ENCODE measurements at places on chromosomes 16 and 17.

DNA sequence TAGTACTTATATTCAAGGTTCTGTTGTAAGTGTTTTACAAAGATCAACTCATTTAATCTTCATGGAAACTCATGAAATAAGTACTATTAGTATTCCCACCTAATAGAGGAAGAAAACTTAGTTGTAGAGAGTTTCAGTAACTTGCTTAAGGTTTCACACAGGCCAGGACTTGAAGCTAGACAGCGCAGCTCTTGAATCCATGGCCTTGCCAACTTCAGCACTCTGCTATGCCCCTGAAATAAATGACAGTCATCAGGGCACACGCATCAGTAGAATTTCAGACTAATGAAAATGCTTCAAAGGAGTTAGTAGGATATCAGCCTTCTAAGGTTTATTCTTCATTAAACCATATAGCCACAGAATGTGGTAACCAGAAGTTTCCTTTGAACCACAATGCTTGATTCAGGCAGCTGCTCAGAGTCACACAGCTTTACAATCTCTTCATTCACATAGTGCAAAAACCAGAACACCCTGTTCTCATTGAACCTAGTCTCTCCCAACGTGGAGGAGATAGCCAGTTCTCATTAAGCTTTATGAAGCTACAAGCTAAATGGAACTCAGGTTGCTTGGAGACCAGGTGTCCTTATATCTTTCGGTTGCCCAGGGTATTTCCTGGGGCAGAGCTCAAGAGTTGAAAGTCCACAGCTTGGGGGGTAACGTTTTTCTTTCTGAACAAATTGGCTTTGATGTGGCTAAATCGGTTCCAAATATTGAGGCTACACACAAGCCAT lies 39.7 kb downstream of the KCNJ2 start:
- no peak for DNase-seq

GRCh38 chr17:17492085-17492484 lies 4.1 kb downstream of the RASD1 start:
- no peak for DNase-seq

GRCh38 chr16:14249291-14250032 lies 178.3 kb downstream of the MRTFB start:
- DNase-seq = peak; percentile 20

DNA sequence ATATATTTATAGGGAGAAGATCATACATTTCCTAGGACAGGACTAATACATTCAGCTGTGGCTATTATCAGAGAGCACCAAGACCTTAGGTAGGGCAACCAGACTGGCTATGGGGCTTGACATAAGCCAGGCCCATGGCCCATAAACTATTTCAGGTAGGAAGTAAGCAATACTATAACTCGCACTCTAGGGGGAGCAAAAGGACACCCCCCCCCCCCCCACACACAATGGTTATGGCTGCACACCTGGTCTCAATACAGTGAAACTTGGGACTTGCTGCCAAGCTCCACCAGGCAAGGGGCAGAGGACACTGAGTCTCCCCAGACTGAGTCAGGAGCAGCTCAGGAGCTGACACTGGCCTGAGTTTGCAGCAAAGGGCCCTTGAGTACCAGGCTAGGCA lies 348.9 kb upstream of the ASIC2 start:
- no peak for DNase-seq

- no peak for DNase-seq
Measured at GRCh38 chr17:46887717-46888116, 35.2 kb upstream of the GOSR2 start.

DNA sequence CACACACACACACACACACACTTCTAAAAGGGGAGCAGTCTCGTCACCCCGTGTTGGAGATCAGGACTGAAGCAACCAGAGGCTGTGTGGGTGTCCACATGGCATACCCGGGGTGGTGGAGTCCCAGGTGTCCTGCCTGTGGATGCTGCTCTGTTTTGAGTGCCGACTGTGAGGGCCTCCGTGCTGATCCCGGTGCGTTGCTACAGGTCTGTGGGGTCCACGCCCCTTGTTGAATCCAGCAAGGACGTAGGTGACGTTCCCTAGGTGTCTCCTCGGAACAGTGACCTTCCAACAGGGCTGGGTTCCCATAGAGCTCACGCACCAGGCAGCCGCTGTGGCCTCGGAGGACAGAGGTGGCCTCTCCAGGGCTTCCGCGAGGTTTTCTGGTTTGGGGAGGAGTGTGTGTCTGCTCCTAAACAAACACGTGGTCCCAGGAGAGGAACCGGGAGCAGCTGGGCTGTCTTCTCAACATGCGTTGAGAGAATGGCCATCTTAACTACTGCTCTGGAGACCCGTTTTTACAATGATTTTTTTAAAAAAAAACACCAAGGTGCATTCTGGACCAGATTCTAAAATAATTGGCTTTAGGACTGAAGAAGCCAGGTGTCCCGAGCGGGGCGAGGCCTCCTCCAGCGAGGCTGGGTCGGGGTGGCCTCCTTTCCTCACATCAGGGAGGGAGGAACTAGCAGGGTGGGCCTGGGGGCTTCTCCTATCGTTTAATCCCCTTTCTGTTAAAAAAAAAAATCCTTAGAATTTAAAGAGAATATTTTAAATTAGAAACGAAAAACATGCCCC lies 100.6 kb upstream of the ZNF750 start:
- DNase-seq = no peak

DNA sequence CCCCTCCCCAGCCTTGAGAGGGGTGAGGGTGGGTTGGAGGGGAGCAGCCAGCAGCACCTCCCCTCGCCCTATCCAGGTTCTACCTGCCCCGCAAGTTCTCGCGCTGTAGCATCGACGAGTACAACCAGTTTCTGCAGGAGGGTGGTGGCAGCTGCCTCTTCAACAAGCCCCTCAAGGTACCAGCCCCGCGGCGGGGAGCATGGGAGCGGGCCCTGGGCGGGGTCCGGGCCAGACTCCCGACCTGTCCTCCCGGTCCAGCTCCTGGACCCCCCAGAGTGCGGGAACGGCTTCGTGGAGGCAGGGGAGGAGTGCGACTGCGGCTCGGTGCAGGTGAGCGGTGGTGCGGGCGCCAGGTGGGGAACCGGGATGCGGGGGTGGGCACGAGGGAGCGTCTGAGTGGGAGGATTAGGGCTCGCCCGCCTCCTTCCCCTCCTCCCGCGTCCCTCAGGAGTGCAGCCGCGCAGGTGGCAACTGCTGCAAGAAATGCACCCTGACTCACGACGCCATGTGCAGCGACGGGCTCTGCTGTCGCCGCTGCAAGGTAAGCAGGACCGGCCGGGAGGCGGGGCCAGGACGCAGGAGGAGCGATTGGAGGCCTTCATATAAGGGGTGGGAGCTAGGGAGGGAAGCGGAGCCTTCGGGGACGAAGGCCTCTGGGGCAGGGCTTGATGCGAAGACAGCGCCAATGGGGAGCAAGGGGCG lies 16.5 kb downstream of the ADAM11 start:
- peak; percentile 100 for DNase-seq

- DNase-seq = no peak
Measured at GRCh38 chr16:4743226-4743878, 9.0 kb downstream of the DNAAF8 start.

- DNase-seq = no peak
Measured at GRCh38 chr16:7505495-7505894, 172.8 kb downstream of the RBFOX1 start.

DNA sequence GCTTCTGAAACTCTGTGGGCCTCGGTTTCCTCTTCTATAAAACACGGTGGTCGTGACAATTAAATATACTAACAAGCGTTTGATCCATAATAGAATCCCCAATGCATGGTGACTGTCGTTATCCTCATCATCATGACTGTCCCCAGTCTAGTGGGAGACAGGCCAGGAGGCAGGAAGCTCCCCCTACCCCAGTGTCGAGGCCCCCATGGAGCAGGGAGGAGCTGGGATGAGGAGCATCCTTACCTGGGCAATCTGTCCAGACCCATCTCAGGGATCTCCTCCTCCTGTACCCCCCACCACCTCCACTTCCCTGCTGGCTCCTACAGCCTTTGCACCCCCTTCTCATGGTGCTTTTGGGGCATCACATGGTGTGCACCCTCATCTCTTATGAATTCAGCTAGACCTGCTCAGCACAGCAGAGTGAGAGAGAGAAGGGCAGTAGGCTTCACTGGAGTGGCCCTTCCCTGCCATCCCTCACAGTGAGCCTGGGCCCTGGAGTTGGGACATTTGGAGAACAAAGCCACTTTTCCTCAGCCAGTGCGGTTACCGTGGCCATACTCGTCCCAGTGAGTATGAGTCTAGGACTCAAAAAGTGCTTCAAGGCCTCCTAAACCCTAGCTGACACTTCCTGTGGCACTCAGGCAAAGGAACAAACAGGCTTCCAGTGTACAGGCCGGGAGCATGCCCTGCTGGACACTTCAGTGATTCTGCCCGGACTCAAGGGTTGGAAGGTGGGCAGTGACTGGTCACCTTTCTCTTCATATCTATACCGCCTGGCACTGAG lies 148.6 kb downstream of the CLEC16A start:
- no peak for DNase-seq

DNA sequence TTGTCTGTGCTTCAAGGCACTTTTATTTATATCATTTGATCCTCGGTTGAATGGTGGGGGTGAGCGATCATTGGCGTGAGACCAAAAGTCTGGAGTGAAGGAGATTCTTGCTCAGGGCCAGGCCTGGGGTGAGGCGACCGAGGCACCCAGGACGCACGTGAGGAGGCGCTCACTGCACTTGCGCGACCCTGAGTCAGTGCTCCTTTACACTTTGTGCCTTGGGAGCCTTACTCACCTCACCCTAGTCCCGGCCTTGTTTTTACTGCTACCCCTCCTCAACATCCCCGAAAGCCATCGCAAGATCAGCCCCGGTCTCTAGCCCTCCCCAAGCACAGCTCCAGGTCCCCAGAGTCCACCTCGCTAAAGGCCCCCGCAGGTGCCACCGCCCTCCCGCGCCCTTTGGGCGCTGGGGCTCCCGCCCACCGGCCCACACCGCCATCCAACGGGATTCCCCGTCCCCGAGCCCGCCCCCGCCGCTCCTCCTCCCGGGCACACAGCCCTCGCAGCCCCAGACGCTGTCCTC lies 496 bp downstream of the EZH1 start:
- peak; percentile 89 for DNase-seq

GRCh38 chr17:37475731-37476420 lies 13.8 kb upstream of the DUSP14 start:
- no peak for DNase-seq

- no peak for DNase-seq
Measured at GRCh38 chr16:799948-800833, at the start of gene GNG13. Gene GNG13, minus strand, starts transcription at chr16:800734. Its CDS starts 1,657 bp downstream, at chr16:799077.

- DNase-seq = no peak
Measured at GRCh38 chr16:30539000-30539964, 4.6 kb upstream of the ZNF747 start.

GRCh38 chr17:57195785-57196460 lies 60.4 kb upstream of the MSI2 start:
- no peak for DNase-seq

DNA sequence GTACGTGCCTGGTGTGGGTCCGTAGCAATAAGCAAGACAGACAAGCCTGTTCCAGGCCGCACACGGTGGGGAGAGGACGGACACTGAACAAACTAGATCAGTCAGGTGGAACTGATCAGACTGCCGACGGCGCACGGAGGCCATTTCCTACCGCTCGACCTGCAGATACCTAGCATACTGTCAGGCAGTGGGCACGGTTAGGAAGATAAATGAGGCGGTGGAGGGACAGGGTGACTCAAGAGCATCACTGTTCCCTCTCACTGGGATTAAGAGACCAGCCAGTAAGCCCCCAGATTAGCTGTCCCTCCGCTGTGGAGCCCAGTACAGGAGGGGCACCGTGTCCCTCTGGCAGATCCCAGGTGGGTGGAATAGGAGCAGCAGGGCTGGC lies 4.8 kb downstream of the AANAT start:
- DNase-seq = no peak

DNA sequence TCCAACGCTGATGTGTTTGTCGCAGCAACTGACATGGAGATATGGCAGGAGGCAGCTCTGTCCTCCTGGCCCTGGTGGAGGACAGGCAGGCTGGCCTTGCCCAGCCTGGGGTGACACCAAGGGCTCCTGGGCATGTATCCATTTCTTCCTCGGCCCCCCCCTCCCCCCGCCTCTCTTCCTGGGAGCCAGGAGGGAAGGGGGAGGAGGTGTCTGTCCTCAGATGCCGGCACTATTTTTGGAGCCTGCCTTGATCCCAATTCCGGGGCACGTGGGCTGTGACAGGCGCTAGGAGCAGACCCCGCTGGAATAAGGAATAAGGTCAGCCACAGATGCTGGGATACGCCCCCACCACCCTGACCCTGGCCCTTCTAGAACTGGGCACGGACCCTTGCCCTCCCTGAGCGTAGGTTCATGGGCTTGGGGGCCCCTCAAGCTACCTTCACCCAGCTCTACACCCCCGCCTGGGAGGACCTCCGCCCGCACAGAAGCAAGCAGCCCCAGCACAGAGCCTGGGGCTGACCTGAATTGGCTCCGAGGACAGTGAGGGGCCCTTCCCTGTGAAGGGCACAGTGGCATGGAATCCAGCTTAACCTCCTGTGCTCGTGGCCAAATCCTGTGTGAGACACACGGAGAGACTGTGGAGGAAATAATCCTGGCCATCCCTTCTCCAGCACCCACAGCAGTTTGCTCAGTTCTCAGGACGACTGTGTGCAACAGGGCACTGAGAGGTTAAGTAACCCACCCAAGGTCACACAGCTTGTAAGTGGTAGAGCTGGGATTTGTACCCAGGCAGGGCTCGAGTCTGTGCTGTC lies 24.1 kb downstream of the SEC14L5 start:
- no peak for DNase-seq

- DNase-seq = no peak
Measured at GRCh38 chr16:29779474-29779873, 1.4 kb downstream of the ZG16 start.

DNA sequence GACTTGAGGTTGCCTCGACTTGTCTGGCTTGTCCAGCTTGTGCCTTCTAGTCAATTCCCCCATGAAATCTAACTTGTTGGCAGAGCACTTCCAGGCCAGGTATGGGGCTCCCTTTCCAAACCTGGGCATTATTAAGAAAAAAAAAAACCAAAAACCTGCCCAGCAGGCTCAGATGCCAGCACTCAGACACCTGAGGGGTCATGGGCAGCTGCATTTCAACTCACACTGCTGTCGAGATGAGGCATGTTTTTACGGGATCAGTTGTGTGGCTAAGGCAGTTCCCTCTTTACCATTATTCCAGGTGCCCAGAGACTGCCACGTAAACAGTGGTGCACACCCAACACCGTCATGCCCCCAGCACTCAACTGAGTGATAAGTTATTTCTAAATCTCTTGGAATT lies 17.8 kb downstream of the TMEM11 start:
- no peak for DNase-seq

GRCh38 chr17:28624148-28624547 lies 10.2 kb upstream of the RSKR start:
- DNase-seq = no peak

DNA sequence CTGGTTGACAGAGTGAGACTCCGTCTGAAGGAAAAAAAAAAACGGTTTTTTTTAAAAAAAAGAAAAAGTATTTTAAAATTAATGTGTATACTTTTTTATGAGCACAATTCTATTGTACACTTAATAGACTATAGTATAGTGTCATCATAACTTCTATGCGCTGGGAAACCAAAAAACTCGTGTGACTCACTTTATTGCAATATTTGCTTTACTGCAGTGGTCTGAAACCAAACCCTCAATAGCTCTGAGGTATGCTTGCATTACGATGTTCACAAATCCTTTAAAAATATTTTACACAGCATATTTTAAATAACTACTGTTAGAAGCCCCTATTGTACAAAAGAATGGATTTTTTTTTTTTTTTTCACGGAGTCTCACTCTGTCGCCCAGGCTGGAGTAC lies 12.4 kb upstream of the MAP2K6 start:
- no peak for DNase-seq

All from SK-N-DZ (cell line).